ENCODE measurements at places on chromosomes 13 and 19.

DNA sequence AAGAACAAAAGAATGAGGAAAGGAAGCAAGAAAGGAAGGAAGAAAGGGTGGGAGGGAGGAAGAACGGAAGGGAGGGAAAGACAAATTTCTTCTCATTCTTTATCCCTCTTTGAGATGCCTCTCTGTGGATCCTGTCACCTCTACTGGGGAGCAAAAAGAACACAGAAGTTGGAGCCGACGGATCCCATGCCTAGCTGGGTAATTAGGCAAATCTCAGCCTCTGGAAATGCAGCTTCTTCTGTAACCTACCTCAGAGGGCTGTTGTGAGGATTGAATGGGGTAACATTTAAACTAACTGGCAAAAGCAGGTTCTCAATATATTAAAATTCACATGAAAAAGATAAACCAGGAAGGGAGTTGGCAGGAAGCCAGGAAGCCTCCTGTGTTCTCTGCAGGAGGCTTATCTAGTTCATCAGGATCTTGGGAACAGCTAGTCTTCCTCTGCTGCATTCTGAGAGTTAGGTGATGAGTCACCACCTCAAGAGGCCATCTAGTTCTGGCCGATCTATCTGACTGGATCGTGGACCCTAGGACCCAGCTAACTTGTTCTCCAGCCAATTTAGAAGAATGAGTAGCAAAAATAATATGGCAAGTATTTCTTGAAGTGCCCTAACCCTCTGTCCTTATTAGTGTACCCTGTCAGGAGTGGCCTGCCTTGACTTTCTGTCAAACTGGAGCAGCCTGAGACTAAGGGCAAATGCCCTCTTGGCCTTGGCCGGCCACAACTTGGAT, 15.2 kb upstream of the CPB2 start:
- no peak for DNase-seq

GRCh38 chr13:43171489-43171888, 148.1 kb downstream of the DNAJC15 start:
- DNase-seq = no peak

DNA sequence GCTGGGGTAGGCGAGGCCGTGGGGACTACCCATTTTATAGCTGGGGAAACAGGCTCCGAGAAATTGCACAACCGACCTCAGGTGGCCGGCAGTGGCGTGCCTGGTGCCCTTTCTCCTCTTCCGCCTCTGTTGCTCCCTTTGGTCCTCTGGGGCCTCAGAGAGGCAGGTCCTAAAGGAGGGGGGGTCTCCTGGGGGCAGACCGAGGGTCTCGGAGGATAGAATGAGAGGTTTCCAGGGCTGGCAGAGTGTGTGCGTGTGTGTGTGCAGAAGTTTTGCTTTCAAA, 11.3 kb downstream of the STX10 start:
- no peak for DNase-seq

DNA sequence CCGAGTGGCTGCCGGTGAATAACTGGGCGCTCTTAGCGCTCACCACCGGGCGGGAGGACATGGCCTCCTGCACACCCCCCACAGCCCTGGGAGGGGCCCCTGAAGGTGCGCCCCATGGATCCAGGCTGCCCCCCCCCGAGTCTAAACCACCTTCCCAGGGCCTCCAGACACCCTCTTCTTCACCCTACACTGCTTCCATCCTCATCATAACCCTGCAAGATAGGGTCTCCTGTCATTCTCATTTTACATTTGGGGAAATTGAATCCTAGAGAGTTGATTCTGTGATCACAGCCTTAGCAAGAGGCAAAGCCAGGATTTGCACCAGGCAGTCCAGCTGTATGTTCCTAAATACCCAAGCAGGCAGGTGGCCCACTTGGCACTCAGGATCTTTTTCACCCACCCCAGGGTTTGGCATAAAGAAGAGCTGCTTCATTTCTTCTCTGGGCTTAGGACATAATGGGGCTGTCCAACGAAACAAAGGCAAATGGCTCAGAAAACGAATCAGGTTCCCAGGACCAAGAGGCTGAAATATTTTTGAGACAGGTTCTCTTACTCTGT, 110.8 kb downstream of the PTPRS start:
- DNase-seq = no peak

- no peak for DNase-seq
These were observed 7.1 kb upstream of the KLK5 start for GRCh38 chr19:50959731-50960500.

DNA sequence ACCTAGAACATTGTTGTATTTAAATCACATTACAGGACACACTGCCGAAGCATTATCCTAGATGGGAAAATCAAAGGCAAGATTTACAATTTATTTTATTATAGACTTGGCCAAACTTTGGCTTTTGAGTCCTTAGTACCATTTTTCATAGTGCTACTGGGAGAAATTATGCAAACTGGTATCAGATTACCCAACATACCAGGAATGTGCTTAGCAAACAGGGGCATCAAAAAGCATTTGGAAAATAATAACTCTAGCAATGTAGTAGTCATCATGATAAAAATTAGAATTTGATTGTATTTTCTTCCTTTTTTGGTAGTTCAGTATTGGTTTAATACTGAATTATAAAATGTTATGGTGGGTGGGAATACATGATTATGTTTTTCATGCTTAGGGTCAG, 34.0 kb downstream of the GPC6 start:
- no peak for DNase-seq

DNA sequence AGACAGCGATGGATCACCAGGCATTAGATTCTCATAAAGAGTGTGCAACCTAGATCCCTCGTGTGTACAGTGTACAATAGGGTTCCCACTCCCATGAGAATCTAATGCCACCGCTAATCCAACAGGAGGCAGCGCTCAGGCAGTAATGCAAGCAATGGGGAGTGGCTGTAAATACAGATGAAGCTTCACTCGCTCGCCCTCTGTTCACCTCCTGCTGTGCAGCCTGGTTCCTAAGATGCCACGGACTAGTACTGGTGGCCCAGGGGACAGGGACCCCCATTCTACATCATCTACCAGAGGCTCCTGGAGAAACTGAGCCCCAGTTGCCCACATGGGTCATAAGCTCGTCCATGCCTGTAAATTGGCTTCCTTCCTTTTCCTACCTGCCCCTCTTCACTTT, 8.0 kb downstream of the CLEC4M start:
- no peak for DNase-seq

- DNase-seq = no peak
These were observed 156.0 kb downstream of the KATNAL1 start for GRCh38 chr13:30151388-30151787.

DNA sequence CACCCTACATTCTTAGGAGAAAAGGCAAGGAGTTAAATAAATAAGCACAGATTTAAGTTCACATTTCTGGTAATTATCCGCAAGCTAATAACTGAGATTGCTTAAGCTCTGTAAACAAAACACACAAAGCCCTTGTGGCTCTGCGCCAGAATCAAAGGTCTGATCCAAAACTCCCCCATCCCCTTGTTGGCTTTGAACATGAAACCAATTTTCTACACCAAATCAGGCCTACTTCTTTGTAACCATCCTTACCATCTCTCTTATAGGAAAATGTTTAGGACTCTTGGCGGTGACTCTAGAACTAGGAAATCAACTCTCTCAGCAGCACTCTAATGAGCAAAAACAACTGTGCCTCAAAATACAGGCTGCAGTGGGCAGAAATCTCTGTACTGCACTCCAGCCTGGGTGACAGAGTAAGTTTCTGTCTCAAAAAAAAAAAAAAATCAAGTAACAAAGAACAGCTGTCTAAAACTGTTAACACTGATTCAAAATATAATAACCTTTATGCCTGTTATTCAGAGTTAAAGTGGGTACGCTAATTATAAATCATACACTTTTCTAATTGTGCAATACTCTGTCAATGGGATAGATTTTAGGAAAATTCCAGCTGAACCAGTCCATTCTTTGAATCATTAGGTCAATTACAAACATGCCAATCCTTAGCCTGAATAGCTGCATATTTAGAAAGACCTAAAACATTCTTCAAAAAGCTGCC, 25.8 kb downstream of the ABCC4 start:
- peak; percentile 29 for DNase-seq

GRCh38 chr19:29302002-29302928, 89.3 kb upstream of the UQCRFS1 start:
- no peak for DNase-seq

- no peak for DNase-seq
These were observed 93.4 kb upstream of the CACNA1A start for GRCh38 chr19:13599681-13600080.

- peak; percentile 27 for DNase-seq
These were observed 1.6 kb upstream of the BBC3 start for GRCh38 chr19:47232422-47233211.

GRCh38 chr19:33550768-33551167, 29.2 kb upstream of the PEPD start:
- DNase-seq = no peak

DNA sequence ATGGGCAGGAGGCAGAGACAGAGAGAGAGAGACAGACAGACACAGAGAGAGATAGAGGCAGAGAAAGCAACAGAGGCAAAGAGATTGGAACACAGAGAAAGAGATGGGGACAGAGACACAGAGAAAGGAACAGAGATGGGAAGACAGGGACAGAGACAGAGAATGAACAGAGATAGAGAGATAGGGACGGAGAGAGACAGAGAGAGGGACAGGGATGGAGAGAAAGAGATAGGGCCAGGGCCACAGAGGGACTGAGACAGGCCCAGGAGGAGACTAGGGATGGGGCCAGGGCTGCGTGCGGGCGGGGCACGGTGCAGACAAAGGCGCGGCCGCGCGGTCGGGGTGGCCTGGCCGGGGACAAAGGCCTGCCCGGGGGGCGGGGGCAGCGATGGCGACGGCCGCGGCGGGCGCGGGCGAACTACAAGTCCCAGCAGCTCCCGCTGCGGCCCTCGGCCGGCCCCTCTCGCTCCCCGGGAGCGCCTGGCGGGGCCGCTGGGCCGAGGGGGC, at the start of gene ZNF358:
ZNF358 (plus strand) TSS at position 459 of the 507 bp plus-strand sequence. CDS start 3,140 bp downstream, outside the sequence.
- peak; percentile 78 for DNase-seq

DNA sequence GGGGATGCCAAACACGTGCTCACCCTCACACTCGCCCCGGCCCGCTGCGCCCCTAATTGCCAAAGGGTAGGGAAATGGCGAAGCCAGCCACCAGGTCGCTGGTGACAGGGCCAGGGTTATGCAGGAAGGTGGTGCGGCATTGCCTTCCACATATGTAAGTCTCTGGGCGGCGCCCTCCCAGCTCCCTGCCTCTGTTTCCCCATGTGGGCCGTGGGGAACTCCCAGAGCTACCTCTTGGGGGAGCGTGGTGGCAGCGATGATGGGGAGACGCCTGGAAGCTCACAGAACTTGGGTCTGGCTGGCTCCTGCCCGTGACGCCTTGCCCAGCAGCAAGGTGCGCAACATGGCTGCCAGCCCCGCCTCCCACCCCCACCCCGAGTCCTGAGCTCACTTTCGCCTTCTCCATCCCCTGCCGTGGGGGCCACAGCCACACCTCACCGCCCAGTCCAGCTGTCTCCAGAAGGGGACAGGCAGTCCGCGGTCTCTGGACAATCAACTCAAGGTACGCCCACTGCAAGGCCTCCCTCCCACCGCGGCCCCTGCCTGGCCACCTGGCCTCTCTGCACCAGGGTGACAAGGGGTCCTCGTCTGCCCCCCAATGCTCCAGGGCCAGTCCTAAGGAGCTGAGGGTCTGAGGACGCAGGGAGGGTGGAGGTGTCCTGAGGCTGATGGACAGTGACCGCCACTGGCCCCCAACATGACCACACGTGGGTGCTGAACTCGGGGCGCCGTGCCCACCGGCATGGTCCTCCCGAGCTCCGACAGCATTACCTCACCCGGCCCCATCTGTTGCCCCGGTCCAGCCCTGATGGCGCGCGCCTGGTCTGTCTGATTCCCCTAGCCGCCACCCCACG, 6.6 kb downstream of the C19orf25 start:
- no peak for DNase-seq

GRCh38 chr19:51539821-51540366, 8.4 kb upstream of the SIGLEC6 start:
- DNase-seq = no peak

GRCh38 chr13:50893211-50893852, 16.3 kb upstream of the RNASEH2B start:
- no peak for DNase-seq

DNA sequence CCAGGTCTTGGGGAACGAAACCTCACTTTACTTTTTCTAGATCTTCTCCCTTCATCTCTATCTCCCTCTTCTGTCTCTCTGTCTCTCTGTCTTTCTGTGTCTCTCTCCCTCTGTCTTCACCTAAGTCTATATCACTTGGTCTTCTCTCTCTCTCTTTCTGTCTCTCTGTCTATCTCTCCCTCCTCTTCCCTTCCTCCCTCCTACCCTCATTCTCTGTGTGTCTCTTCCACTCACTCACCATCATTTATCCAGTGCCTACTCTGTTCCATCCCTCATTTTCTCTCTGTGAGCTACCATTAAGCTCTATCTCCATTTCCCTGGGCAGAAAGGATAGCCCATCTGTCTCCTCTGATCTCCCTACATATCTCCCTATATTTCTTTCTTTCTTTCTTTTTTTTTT, 32.2 kb upstream of the FBL start:
- DNase-seq = no peak
